ENCODE measurements at places on chromosomes 1 and 21.

DNA sequence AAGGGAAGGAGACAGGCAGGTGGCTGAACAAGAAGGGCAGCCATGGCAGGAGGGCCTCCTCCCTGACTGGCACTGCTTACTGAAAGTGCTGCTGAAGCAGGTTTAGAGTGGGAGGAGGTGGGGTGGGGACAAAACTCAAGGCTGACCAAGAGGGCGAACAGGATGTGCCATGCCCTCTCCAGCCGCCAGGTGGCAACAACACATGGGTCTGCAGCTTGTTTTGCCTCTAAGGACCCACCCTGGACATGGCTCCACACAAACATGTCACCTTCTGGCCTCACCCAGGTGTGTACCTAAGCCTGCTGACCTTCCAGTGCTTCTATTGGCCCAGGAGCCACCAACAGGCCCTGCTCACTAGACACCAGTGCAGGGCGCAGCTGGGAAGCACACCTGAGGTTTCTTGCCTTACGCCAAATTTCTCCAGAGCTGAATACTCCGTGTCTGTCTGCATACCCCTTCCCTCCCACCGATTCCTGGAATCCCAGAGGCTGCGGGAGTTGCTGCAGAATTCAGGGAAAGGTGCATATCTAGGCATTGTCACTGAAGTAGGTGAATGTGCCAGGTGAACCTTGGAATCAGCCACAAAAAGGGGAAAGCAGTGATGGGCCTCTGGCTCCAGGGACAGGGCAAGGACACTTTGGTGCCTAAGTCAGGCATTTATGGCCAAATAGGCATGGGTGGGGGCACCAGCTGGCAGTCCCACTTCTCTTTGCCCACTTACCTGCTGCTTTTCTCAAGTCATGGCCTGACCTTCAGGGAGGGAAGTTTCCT is 5.3 kb downstream of the PSRC1 start:
- DNase-seq, result peak; percentile 73

GRCh38 chr1:69271587-69272125 is 296.1 kb upstream of the LRRC7 start:
- no peak for DNase-seq

GRCh38 chr1:105894006-105894405 is 1162.5 kb upstream of the PRMT6 start:
- no peak for DNase-seq

- DNase-seq, result no peak
These were observed 21.2 kb downstream of the CRNN start for GRCh38 chr1:152392909-152393308.

GRCh38 chr21:44759628-44760285 is 41.9 kb downstream of the UBE2G2 start:
- no peak for DNase-seq

DNA sequence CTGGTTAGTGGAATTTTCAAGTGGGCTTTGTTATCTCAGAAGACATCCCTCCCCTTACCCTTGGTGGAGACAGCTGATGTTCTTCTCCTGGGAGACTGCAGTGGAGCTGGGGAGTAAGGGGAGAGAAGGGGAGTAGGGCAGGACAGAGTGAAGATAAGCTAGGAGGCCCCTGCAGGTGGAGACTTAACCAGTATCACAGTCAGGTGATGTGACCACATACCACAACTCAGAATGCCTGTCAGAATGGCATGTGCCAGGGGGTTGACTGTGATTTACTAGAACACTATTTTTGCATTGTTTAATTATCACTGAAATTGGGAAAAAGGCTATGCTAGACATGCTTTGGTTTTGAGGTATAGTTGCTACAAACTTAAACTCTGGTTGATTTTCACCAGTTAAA is 124.6 kb downstream of the NRDC start:
- no peak for DNase-seq

DNA sequence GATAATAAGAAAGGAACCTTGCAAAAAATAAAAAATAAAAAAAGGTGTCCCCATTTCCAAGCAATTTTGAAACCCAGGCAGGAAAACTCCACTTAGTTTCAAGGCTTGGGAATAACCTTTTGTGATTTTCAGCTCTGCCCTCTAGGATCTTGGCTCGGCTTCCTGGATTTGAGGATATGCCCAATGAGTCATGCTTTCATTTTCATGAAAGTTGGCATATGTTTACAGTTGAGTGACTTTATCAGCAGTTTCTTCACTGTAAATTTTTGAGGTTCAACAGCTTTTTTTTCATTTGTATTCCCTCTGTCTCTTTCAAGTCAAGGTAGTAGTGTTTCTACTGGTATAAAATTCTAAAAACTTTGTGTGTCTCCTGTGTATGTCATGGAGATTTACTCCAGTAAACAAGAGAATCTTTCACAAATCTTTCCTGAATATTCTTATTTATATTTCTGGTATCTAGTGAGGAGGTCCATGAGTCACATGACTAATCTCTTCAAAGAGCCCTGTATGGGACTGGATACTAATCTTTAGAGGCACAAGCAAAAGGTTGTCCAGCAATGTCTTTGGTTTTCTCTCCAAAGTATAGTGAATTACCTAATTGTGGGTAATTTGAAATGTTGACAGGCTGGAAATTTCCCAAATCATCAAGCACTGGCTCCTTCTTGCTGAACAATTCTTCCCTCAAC is 335.3 kb downstream of the BRINP2 start:
- no peak for DNase-seq

DNA sequence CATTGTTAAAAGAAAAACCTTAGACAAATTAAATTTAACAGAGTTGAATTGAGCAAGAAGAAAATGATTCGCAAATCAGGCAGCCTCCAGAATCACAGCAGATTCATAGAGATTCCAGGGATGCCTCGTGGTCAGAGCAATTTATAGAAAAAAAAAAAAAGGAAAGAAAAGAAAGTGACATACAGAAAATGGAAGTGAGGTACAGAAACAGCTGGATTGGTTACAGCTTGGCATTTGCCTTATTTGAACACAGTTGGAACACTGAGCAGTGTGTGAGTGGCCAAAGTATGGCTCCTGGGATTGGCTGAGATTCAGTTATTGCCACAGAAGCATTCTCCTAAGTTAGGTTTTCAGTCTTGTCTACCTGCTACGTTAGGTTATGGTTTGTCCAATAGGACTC is 9.1 kb upstream of the C21orf91 start:
- no peak for DNase-seq

- no peak for DNase-seq
These were observed 498.7 kb upstream of the NEGR1 start for GRCh38 chr1:72781038-72781437.

GRCh38 chr1:37478890-37479254 is 4.5 kb downstream of the ZC3H12A start:
- peak; percentile 65 for DNase-seq

GRCh38 chr1:220450927-220451326 is 77.0 kb upstream of the MARK1 start:
- no peak for DNase-seq

GRCh38 chr1:90718411-90719329 is 1.6 kb upstream of the BARHL2 start:
- DNase-seq, result no peak

DNA sequence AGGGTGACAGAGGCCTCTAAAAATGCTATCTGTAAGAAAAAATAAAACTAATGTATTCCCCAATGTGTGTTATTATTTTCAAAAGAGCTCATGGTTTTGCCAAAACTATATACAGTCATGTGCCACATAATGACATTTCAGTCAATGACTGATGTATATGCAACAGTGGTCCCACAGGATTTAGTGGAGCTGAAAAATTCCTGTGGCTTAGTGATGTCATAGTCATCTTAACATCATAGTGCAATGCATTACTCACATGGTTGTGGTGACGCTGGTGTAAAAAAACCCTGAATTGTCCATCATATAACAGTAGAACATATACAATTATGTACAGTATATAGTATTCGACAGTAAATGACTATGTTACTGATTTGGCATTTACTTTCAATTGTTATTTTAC is 172.4 kb downstream of the CACNA1E start:
- no peak for DNase-seq

GRCh38 chr1:165355139-165355976 is 1.2 kb downstream of the LMX1A start:
- no peak for DNase-seq

DNA sequence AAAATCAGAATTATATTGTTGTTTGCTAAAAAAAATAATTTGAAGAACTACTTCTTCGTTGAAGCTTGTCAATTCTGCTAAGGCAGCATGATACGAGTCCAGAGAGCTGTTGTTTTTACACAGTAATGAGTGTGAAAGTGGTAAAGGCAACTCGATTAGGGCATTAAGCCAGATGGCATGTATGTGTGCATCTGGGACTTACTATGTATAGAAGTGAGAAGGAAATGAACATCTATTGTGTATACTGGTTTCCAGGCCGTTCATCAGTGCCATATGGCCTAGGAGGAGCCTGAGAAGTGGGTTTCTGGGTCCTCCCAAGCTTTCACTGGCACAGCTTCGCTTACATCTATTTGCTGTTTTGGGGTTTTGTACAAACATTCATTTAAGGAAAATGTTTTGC is 5.7 kb downstream of the CTPS1 start:
- no peak for DNase-seq

DNA sequence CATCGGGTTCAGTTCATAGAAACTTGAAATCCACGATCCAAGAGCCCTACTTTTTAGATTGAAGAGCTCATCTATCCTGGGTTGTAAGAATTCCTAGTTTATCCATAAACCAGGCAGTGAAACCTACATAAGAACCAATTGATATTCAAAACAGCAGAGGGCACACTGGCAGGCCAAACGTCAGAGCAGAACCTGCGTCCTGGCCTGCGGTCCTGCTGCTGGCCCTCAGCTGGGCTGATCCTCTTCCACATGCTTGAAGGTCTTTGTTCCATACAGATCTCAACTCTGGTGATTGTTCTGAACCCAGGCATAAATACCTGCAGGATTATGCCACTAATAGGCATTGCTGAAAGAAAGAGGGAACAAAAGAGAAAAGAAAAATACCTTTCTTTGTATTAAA is 47.0 kb downstream of the MT1HL1 start:
- no peak for DNase-seq

GRCh38 chr1:239800861-239801260 is 290.8 kb upstream of the FMN2 start:
- DNase-seq, result no peak

GRCh38 chr1:5743435-5744095 is 248.7 kb downstream of the NPHP4 start:
- no peak for DNase-seq

DNA sequence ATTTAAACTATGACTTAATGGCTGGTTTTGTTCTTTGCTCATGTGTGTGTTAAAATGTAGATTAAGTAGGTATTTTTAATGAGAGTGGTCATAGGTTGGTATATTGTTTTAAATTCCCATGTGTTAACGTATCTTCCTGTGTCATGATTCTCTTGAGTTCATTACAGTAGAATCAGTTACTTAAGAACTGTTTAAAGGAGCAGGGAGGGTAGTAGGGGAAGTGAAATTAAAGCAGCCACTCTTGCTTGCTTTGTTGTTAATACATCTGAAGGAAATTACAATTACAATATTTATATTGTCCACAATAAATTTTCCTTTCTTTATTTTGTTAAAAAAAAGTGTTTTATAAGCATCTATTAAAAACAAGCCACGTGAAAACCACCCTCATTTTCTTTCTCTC is 119.2 kb upstream of the KIAA1614 start:
- DNase-seq, result no peak

GRCh38 chr1:174157157-174157806 is 2.0 kb upstream of the RABGAP1L start:
- DNase-seq, result peak; percentile 81

DNA sequence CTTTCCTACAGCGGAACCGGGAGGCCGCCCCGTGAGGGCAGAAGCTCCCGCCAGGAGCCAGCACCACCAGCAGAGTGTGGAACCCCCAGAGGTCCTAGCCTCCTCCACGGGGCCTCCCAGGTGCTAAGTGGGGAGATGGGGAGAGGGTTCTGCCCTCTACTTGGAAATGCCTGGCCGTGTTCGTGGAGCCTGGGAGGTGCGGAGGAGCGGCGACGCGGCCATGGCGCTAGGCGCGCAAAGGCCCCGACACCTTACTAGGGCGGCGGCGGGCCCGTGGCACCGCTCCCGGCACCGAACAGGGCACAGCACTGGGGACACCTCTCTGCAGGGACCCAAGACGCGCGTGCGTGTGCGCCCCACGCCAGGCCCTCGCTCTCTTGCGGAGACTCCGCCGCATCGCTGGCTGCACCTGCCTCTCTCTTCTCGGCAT is 1.3 kb upstream of the CACNA1E start:
- DNase-seq, result no peak

DNA sequence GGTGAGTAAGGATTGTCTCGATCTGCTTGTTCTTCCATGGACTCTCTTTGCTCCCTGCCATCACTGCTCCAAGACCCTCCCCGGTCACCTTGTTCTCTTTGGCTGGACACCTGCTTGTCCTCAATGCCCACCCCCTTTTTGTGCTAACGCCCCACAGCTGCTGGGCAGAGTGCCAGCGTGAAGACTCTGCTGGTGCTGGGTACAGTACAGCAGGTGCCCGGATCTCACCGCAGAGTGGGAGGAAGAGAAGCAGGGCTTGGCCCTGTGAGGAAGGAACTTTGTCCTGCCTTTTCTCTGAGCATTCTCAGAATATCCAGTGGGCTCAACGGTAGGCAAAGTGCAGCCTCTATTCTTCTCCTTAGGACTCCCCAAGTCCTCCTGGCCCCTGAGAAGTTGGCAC is 90.1 kb downstream of the PLXNA2 start:
- no peak for DNase-seq

DNA sequence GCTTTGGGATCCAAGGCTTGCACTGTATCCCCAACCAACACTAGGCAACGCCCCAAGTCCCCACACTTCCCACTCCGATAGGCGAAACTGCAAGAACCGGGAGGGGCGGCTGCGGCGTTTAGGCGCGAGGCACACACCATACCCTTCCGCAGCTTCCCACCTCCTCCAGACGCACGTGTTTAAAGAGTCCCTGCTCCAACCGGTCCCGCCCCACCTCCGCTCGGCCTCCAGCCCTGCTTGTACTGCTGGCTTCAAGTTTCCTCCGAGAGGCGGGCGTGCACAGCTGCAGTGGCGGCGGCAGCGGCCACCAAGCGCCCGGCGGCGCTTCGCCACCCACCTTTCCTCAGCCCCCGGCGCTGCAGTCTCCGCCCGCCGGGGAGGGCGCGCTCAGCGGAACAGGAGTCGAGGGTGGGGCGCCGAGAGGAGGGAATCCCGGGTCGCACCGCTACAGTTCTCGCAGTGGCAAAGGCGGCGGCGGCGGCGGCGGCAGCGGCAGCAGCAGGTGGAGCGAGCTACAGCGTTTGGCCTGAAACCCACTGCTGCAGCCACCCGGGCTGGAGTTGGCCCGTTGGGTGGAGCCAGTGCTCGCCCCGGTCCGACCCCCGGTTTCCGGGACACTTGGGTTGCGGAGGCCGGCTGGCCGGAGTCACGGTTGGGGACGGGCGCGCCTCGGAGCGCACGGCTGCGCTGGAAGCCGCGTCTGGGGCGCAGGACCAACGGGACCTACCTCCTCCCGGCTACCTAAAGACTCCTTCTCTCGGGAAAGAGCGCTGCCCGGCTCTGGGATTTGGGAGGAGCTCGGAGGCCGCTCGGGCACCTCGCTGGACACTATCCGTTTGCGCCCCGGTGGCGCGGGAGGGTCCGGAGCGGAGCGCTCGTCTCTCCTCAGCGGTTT is at the start of gene CNIH3:
TSS of gene CNIH3 (plus strand) at position 457 of the 895 bp plus-strand sequence. CDS start 858 bp downstream, outside the sequence.
- DNase-seq, result peak; percentile 18

DNA sequence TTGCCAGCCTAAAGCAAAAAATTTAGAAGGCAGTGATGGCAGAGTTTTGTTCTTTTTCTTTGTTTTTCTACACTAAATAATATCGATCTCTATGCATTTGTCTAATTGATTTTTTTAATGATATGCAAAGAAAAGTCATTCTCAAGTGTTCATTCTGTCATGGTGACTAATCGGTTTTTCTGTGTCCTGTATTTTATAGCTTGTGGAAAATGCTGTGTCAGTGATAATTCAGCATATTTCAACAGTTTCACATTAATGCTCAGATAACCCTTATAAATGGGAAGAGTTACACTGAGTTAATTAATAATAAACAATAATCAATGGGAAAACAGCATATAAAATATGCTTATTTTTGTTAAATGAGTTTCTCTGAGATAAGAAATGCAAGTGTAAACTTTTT is 824.9 kb downstream of the AMY1C start:
- DNase-seq, result no peak

Measured in activated naive CD4-positive, alpha-beta T cell treated with anti-CD3 and anti-CD28 coated beads for 36 hours (primary cell).